ENCODE measurements at places on chromosomes 6 and 20.

DNA sequence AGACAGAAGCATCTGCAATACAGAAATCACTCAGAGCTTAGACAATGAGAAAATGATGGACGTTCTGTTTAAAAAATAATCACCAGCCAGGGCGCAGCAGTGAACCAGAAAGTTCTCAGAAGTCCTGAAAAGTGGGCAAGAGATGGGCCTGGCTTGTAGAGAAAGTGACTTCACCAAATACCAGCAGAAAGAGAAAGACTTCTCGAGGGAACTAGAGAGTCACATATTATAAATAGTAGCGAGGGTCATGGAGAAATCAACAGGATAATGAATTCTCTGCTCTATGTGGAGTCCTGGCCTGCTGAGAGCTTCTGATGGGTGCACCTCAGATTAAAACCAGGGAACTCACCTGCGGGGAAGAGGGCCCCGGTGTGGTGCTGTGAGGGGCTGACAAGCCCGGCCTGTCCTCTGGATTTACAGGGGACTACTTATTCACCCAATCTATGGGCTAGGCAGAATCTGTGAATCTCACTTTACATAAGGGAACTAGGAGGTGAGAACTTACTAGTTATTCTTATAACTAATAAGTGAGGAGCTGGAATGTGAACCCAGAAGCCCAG, 5.6 kb upstream of the RAMACL start:
- no peak for DNase-seq

DNA sequence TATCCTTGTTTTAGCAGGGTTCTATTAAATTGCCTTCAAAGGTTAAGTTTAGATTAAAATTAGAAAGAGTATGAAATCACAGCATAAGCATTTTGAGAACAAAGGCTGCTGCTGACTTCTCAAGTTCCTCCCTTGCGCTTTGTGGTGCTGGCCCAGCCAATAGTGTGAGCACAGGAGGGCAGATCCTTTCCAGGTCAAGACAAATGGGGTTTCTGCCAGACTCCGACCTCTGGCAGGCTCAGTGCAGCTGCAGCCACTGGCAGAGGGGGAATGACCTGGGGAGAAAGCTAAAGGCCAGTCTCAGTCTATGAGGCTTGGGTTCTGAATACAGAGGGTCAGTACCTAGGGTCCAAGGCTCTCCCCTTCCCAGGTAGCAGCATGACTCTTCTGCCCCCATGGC, 27.0 kb downstream of the CLIC5 start:
- DNase-seq: no peak

GRCh38 chr6:154414021-154414813, 57.6 kb upstream of the IPCEF1 start:
- DNase-seq: no peak

- no peak for DNase-seq
Observed at GRCh38 chr6:93731306-93731705, 311.9 kb upstream of the EPHA7 start.

DNA sequence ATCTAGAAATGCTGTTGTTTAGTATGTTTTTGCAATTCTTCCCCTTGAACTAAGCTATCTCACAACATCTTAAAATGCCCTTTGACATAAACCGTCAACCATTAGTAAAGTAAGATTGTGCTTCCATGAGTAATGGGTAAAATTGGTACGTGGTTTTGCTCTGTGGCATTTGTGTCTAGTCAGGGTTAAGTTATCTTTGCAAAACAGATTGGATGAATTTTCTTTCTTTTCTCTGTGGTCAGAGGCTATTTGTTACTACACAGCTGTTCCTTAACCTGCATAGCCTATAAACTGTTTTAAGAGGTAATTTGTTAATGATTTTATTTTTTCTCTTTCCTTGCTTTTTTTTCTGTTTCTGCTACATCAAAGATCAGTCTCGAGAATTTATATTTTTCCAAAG, 75.4 kb downstream of the RPP40 start:
- DNase-seq: no peak

GRCh38 chr20:54323227-54323734, 115.4 kb downstream of the PFDN4 start:
- no peak for DNase-seq

GRCh38 chr6:20706939-20707485, 172.8 kb downstream of the CDKAL1 start:
- peak; percentile 76 for DNase-seq

DNA sequence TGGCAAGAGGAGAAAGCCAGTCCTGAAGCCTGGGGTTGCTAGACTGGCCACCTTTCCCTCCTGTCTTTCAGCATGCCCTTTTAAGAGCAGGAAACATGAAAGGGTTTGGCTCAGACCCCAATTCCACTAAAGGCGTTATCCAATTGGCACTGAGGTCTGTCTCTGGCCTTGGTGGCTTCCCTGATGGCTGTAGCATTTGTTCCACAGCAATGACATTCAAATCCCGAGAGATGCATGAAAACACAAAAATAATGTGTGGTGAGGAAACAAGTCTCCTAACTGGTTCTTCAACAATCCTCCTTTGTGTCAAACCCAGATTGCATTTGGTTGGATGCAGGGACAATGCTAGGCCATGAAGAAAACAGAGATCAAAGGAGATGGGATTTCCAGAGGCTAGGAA, 56.5 kb upstream of the ADTRP start:
- no peak for DNase-seq

- no peak for DNase-seq
Observed at GRCh38 chr20:47455133-47456040, 46.3 kb upstream of the NCOA3 start.

DNA sequence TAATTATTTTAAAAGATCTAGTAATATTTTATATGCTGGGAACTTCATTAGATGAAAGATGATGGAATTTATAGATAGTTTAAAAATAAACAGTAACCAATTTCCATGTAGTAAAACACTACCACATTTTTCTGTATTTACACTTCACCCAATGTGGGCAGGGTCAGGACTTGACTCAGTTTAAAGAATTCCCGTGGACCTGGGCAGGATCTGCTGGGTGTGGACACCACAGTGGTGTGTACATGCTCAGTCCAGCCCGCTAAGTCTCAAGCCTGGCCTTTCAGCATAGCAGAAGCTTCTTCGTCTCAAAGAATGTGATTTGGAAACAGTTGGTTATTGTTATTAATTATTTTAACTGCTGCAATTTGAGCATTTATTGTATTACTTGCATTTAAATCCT, 364.2 kb downstream of the SYNE1 start:
- DNase-seq: no peak

- DNase-seq: no peak
Observed at GRCh38 chr20:18624948-18625347, 37.1 kb downstream of the DTD1 start.

- DNase-seq: no peak
Observed at GRCh38 chr6:90278129-90278528, 18.5 kb downstream of the BACH2 start.

DNA sequence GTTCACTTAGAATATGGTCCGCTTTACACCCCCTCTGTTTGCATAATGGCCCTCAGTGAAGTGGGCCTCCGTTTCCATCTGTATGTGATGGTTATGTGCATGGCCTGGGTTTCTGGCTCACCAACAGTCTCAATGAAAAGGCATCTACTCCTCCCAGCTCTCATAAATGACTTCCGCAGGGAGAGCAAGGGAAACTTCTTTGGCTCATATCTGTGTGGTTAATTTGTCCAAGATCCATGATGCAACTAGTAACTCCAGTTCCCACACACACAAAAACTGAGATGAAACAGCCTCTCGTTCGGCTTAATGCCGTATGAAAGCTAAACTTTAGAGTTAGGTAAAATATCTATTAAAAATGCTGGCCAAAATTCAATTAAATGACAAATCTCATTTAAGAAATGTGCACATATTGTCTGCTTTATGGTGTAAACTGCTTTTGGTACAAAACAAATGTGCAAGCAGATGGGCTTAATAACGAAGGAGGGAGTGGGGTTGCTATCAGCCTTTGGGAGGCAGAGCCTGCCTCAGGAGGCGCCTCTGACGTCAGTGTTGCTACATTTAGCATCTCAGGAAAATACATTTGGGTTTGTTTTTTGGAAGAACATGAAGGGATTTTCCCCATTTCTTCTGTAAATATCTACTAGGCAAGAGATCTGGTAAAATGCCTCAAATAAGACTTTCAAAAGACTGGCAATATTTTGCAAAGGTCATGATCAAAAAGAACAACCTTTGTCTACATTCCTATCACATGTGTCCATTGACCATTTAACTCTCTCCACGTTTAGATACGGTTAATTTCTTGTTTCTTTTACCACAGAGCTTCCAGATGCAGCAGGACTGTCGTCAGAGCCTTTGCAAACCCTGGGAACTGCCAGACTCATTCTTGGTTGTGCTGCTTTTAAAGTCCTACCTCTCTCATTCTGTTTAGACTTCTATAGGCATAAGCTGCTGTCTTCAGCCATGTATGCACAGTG, 96.8 kb downstream of the ARMC2 start:
- DNase-seq: no peak

GRCh38 chr20:32204205-32205109, 3.1 kb downstream of the PLAGL2 start:
- DNase-seq: peak; percentile 10

DNA sequence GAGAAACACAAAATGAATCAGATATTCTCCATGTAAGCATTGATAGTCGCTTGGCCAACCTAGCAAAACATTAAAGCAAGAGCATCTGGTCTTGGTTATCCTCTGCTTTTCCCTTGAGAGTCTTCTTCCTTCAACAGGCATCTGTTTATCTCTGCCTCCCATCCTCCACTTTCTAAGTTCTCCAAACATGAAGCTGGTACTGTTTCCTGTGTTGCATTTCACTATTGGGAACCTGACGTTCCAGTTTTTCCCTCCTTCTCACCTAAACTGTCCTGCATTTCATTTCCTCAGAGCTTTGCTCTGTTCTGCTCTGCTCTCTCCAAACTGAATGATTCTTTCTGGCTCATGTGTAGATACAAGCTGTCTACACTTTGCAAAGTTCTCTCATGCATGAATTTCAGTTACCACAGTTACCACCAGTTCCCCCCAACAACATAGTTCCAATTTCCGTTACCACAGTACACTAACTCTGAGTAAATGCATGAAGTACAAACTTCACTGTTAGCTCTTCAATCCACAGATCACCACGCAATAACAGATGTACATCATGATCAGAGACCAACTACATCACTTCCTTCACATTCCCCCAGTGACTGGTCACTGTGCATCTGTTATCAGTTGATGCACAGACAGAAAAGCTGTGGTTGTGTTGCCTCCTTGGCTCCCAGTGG, 86.7 kb upstream of the F13A1 start:
- no peak for DNase-seq

- DNase-seq: peak; percentile 39
Observed at GRCh38 chr6:122610690-122611455, 668 bp downstream of the PKIB start.

DNA sequence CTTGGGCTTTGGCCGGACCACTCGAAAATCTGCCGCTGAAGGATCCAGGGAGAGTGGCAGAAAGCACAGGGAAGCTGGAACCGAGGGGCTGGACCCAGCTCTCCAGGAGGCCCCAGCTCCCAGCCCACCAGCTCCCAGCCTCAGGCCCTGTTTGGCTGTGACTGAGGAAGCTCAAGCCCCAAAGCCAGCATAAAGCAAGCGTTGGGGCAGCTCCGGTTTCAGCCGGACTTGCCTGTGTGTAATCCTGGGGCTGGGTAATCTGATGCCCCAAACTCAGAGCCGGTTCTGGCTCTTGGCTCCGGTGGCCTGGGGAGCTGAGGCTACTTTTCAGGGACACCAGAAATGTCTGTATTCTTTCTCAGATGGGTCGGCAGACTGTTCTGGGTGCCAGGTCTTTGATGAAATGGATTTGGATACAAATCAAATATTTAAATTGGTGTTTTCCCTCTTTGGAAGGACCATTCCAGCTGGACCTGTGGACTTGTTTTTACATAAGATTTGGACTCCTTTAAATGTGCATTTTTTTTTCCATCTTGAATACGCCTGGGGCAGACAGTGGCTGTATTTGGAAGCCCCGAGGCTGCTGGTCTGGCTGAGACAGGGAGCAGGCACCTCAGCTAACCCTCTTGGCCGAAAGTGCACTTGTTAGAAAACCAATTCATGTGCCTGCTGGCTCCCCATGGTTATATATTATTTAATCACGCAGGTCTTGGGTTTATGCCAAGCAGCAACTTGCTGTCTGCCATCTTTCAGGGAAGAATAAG, 29.7 kb downstream of the RPP40 start:
- peak; percentile 8 for DNase-seq

GRCh38 chr6:119442776-119443184, 93.2 kb upstream of the MAN1A1 start:
- DNase-seq: peak; percentile 73

GRCh38 chr6:14035071-14035847, 82.3 kb upstream of the CD83 start:
- DNase-seq: no peak

GRCh38 chr6:165891320-165891719, 228.3 kb upstream of the PDE10A start:
- DNase-seq: no peak

GRCh38 chr20:52420805-52421204, 229.2 kb upstream of the ZFP64 start:
- no peak for DNase-seq

DNA sequence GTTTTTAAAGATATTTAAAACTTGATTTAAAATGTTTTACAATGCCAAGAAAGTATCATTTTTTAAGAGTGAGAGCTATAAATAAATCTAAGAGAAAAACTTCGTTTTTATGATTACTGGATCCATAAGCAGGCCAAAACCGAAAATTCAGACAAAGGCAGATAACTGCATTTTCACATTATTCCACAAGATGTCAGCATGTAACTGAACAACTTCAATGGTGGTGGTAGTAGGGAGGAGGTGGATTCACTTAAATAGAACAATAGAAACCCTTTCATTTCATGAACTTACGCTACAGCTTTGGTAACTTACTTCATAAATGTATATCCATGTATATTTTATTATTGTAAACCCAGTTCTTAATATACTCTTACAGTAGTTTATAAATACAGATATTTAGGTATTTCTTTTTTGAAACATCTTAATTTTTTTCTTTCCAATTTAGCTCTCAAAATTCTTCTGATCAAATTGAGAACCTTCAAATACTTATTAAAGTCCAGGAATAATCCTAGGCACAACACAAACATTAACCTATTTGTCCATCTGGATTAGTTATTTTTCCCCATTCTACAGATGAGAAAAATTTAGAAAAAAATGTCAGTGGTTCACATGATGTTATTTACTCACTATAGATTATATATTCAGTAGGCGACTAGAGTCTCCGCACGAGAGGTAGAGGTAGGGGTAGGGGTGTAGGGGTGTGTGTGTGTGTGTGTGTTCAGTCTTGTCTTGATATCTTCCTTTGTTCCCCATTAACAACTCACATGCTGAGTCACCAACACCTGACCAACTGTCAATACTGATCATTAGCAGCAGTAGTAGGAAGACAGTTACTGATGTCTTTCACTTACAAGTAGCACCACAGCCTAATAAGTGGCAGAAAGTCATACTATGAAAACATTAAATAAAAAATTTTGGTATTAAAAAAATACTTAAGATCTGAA, 111.5 kb downstream of the ARHGAP18 start:
- DNase-seq: peak; percentile 41

DNA sequence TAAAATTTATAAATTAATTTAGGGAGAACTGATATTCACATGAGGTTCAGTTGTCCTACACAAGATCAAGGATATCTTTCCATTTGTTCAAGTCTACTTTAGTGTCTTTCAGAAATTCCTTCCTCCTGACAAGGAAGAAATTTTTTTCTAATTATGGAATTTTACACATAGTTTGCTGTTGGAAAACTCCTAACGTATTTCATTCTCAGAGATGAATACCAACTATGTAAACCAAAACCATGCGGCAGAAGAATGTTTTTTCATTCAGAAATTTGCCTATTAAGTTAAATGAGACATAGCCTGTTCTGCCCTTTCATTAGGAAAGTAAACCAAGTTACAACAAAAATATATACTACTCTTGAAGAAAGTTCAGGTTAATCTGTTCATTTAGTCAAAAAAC, 111.2 kb upstream of the PRDM1 start:
- no peak for DNase-seq

- DNase-seq: no peak
Observed at GRCh38 chr6:36851626-36852025, 12.4 kb upstream of the CPNE5 start.

All from NCI-H510A treated with DMSO at 0.1 percent for 48 hours (cell line).